Endodermal cell (in vitro differentiated cells): ENCODE measurements at places on chromosomes 4 and X. TPM values are rescaled to one million over a fixed set of nuclear protein-coding genes. Genes with fewer than 3 reads are reported as not detected.

DNA sequence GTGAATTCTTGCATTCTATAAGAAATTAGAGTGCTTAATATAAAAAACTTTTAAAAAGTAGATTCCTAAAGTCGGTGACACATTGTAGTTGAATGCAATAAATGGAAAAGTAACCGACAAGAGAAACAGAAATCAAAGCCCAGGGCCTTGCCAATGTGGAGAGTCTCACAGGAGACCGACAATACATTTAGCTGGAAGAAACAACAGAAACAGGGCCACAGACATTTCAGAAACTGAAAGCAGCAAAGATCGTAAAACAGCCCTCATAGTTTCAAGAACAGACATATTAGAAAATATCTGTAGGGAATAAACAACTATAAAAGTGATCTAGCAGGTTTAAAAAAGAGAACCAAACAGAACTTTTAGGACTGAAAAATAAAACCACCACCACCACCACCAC is 49.5 kb downstream of the STAP1 start:
- H3K27me3 ChIP-seq, result no peaks in the 10 kb centered on the region
- H3K4me3 ChIP-seq, result no peak overlapping the region
- H3K27ac ChIP-seq, result no peak overlapping the region
- peaks cover under 1% of the 10 kb centered on the region for H3K36me3 ChIP-seq

GRCh38 chr4:94515365-94515764 is 63.6 kb downstream of the PDLIM5 start:
- no peaks in the 10 kb centered on the region for H3K27me3 ChIP-seq
- no peak for DNase-seq
- no peak overlapping the region for H3K4me3 ChIP-seq
- no peak overlapping the region for H3K27ac ChIP-seq

GRCh38 chr4:183876268-183876934 is 28.7 kb upstream of the STOX2 start:
- H3K36me3 ChIP-seq, result no peaks in the 10 kb centered on the region
- no peaks in the 10 kb centered on the region for H3K4me1 ChIP-seq
- no peak overlapping the region for H3K27ac ChIP-seq
- H3K27me3 ChIP-seq, result no peaks in the 10 kb centered on the region

GRCh38 chrX:148913971-148914370 is 413.6 kb downstream of the AFF2 start:
- no peaks in the 10 kb centered on the region for H3K27me3 ChIP-seq
- H3K36me3 ChIP-seq, result no peaks in the 10 kb centered on the region
- H3K27ac ChIP-seq, result peak overlapping the region; percentile 49
- no peak overlapping the region for H3K4me3 ChIP-seq
- DNase-seq, result peak; percentile 44
- H3K4me1 ChIP-seq, result no peaks in the 10 kb centered on the region

DNA sequence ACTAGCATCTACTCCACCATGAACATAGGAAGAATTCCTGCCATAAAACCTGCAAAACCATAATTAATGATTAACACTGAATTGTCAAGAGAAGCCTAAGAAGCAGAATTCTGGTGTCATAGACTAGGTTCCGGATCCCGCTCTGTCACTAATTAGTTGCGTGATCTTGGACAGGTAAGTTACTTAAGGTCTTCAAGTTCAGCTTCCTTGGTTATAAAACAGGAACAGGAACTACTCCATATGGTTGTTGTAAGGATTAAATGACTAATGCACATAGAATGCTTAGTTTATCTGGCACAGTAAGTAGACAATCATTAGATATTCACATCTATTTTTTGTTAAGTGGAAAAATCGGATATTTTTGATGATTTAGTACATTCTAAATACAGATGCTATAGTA is 14.3 kb downstream of the G3BP2 start:
- no peaks in the 10 kb centered on the region for H3K4me1 ChIP-seq
- no peak overlapping the region for H3K27ac ChIP-seq
- peaks cover 83% of the 10 kb centered on the region for H3K36me3 ChIP-seq
- no peak overlapping the region for H3K4me3 ChIP-seq
- H3K27me3 ChIP-seq, result no peaks in the 10 kb centered on the region
- no peak for DNase-seq

DNA sequence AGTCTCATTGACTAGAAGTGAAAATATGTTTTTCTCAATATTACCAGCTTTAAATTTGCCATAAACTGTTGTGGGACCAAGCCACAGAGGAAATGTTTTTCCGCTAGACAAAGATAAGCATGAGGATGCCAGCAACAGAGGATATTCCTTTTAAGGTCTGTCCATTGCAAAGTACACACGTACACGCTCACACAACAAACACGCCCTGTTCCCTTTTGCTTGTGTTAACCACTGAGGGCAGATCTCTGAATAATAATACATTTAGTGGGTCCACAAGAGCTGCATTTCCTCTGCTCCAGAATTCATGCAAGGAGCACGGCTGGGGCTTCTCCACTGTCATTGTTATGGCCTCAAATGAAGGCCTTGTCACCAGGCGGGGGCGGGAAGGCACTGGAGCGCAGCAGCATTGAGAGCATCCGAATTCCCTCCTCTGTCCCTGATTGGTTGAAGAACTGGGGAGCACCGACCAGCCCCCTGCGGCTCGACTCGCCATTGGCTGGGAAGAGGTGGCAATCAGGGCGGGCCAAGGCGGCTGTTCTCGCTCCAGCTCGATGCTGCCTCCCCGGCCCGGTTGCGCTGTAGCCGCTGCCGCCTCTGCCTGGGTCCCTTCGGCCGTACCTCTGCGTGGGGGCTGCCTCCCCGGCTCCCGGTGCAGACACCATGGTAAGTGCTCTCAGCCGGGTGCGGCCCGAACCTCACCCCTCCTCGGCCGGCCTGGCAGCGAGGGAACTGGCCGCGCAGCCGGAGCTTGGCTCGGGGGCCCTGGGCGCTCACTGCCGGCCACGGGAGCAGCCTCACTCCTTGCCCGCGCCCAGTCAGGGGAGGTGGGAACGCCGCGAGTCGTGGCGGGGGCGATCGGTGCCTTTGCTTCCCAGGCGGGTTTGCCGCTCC is at the start of gene GUCY1B1:
TSS of gene GUCY1B1 (plus strand) at position 541 of the 891 bp plus-strand sequence. CDS start at position 661, 120 bp downstream.
- H3K27me3 ChIP-seq, result peaks cover 32% of the 10 kb centered on the region
- H3K36me3 ChIP-seq, result no peaks in the 10 kb centered on the region
- DNase-seq, result peak; percentile 97
- H3K4me1 ChIP-seq, result no peaks in the 10 kb centered on the region
- H3K4me3 ChIP-seq, result peak within 1 kb of the TSS; percentile 76

- no peaks in the 10 kb centered on the region for H3K4me1 ChIP-seq
- no peak for DNase-seq
- H3K4me3 ChIP-seq, result no peak overlapping the region
- no peak overlapping the region for H3K27ac ChIP-seq
Measured at GRCh38 chr4:28639747-28640146, 1779.1 kb downstream of the STIM2 start.

DNA sequence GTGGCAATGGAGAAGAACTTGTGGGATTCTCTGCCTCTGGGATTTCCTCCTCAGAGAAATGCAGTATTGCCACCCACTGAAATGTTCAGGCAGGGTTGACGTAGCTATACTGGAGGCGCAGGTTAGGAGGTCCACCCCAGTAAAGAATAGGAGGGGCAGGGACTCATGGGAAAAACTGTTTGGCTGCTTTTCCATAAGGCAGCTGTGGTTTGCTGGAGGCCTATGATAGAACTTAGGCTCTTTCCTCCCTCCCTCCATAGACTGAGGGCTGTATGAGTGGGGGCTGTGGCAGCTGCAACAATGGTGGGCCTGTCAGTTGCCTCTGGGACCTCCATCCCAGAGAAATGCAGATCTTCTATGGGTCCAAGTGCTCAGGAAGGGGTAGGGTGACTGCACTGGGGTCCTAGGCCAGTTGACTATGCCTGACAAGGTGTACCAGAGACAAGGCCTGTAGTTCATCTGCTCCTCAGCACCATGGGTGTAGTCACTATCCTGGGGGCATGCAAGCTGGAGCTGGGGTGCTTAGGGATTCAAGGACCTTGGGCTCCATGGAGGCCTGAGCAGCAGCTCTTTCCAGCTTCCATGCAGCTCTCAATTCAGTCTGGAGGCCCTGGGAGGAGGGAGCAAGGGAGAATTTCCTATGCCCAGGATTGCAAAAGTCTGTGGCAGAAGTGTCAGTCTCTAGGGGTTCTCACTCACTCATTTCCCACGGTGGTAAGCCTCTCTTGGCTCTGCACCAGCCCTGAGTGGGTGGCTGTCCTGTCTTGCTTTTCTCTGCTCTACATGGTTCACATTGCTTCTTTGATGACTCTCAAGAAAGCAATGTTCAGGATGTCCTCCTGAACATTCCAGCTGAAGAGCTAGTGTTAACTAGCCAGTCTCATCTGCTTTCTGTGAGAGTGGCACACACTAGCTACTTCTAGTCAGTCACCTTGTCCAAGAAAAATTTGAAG is 353.0 kb downstream of the IDS start:
- H3K27me3 ChIP-seq, result no peaks in the 10 kb centered on the region
- no peak overlapping the region for H3K4me3 ChIP-seq
- DNase-seq, result no peak

GRCh38 chrX:130261296-130261893 is 7.3 kb downstream of the ZNF280C start:
- no peaks in the 10 kb centered on the region for H3K4me1 ChIP-seq
- no peaks in the 10 kb centered on the region for H3K36me3 ChIP-seq
- no peak overlapping the region for H3K4me3 ChIP-seq
- no peak overlapping the region for H3K27ac ChIP-seq
- no peaks in the 10 kb centered on the region for H3K27me3 ChIP-seq

- H3K4me1 ChIP-seq, result peaks cover 5% of the 10 kb centered on the region
- no peak overlapping the region for H3K4me3 ChIP-seq
- peaks cover 96% of the 10 kb centered on the region for H3K36me3 ChIP-seq
- H3K27me3 ChIP-seq, result no peaks in the 10 kb centered on the region
- no peak for DNase-seq
Measured at GRCh38 chr4:2907706-2908293, 55.4 kb downstream of the NOP14 start.

DNA sequence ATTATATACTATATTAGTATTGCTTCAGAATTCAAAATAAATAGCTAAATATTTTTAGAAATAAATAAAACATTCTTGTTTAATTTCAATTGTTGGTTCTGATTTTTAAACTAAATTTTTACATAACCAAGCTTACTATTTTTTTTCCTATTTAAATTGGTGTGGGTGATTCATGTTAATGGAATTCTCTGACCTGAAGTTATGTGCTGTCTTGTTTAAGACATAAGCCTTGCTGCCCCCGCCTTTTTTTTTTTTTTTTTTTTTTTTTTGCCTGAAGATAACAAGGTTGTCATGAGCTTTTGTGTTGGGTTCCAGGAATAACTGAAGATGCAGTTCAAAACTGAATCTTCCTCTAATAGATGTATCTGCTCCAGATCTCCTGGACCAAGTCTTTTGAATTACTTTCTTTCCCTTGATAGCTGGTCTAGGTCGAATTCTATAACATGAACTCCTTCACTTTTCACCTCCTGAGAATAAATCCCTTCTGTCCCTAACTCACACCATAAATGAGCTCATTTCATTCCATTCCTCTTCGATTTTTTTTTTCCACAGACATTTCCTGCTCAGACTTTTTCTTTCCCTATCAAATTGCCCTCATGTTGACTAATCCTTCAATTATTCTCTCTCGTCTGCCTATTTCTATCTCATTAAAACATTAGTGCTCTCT is 261.5 kb upstream of the FTHL17 start:
- no peak overlapping the region for H3K4me3 ChIP-seq
- DNase-seq, result no peak
- H3K4me1 ChIP-seq, result no peaks in the 10 kb centered on the region
- no peak overlapping the region for H3K27ac ChIP-seq
- no peaks in the 10 kb centered on the region for H3K27me3 ChIP-seq

GRCh38 chr4:39732728-39733127 is 34.8 kb downstream of the UBE2K start:
- H3K36me3 ChIP-seq, result peaks cover 28% of the 10 kb centered on the region
- no peak overlapping the region for H3K4me3 ChIP-seq
- H3K27me3 ChIP-seq, result no peaks in the 10 kb centered on the region
- no peaks in the 10 kb centered on the region for H3K4me1 ChIP-seq

DNA sequence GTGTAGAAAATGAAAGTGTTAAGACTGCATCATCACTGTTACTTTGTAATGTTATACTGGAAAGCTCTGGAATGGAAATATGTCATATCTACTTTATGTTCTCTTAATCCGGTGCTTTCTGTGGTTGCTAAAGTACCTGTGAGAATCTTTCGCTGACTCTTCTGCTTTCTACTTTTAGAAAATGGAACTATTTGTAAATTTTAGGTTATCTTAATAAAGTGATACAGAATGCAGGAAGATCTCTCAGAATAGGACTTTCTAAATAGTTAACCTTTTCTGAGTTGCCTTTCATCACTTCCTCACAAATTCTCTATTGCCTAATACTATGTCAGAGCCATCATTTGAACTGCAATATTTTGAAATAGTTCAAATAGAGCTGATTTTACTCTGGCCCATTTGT is 69.3 kb downstream of the BMP2K start:
- peaks cover 15% of the 10 kb centered on the region for H3K36me3 ChIP-seq
- H3K4me1 ChIP-seq, result no peaks in the 10 kb centered on the region
- no peak overlapping the region for H3K27ac ChIP-seq
- no peaks in the 10 kb centered on the region for H3K27me3 ChIP-seq
- no peak for DNase-seq

DNA sequence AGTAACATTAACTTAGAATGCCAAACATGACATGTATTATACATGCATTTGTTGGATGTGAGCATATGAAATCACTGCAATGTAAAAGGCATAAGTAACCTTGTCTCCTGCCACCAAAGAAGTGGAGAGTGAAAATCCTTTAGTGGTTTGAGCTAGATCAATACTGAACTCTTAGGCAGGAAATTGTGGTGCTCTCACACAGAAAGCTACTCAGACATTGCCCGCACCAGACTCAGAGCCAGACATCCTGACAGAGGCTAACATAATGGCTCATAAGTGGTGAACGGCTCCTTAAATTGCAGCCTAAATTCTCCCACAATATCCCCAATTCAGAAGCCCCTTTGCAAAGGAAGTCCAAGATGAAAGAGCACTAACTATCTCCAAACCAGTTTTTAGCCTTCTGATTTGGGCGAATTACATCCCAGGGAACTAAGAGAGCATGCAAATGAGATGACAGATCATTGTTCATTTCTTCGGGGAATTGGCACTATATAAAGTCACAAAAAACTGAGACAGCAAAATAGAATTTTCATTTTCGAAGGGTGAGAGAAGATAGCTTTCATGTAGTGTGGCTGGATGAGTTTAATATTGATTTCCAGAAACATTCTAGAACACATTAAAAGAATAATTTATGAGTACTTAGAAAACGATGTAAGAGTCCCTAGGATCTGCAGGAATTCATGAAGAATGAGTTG is 233.6 kb upstream of the RPS6KA3 start:
- no peaks in the 10 kb centered on the region for H3K27me3 ChIP-seq
- no peak overlapping the region for H3K27ac ChIP-seq
- H3K4me1 ChIP-seq, result no peaks in the 10 kb centered on the region
- H3K36me3 ChIP-seq, result no peaks in the 10 kb centered on the region
- H3K4me3 ChIP-seq, result no peak overlapping the region

PNMA6F gene
- not detected in 2 replicates for total RNA-seq

SSX1 gene
- not detected in 3 replicates for total RNA-seq

ZAR1 gene
- total RNA-seq, result not detected in 3 replicates

PDGFC gene
- 4.9 to 6.8 TPM (median 6.7 TPM) in 3 replicates for total RNA-seq

LINC00632 gene
- total RNA-seq, result 230 to 248 TPM (median 247 TPM) in 3 replicates

AKAP14 gene
- 0.29 and 0.79 TPM in 2 replicates for total RNA-seq

XK gene
- total RNA-seq, result 0.13 and 0.27 TPM in 2 replicates

CT45A9 gene
- not detected in 2 replicates for total RNA-seq
